Esophagus squamous epithelium (tissue), 5 donors: ENCODE measurements at places on chromosomes 7 and 10.

DNA sequence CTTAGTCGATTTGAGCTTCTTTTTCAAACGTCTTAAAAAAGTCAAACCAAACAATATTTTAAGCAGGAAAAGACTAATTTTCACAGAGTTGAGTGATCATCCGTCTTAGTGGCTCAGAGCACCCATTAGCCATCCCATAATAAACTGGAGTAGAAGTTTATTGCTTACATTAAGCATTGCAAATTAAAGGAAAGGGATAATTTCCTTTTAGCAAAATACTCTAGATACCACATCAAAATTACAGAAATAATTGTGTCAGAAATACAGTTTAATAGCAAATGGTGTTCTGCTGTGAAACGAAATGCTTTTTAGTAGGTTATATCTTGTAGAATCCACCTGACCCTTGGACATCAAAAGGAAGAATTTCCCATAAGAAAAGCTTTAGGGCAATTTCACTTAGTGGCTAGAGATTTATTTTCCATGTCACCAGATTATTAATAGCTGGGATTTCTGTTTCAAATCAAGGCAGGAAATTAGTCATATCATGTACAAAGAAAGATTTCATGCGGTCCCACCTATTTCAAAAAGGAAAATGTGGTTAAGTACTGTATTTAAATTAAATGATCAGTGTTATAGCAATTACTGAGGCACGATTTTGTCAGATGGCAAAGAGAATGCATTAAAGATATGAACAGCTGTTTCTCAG, 96.2 kb downstream of the NPTX2 start:
- no peaks in the 10 kb centered on the region for H3K36me3 ChIP-seq
- no peaks in the 10 kb centered on the region for H3K27me3 ChIP-seq
- DNase-seq, result no peak
- H3K4me1 ChIP-seq, result no peaks in the 10 kb centered on the region

- H3K27ac ChIP-seq, result no peak overlapping the region
- H3K27me3 ChIP-seq, result no peaks in the 10 kb centered on the region
- no peak overlapping the region for H3K4me3 ChIP-seq
- H3K36me3 ChIP-seq, result no peaks in the 10 kb centered on the region
Measured at GRCh38 chr10:66795866-66796265, 130.0 kb upstream of the LRRTM3 start.

GRCh38 chr10:84412482-84412881, 84.1 kb downstream of the CCSER2 start:
- H3K27me3 ChIP-seq, result no peaks in the 10 kb centered on the region
- no peak for DNase-seq
- H3K27ac ChIP-seq, result no peak overlapping the region
- no peaks in the 10 kb centered on the region for H3K4me1 ChIP-seq
- no peaks in the 10 kb centered on the region for H3K36me3 ChIP-seq

DNA sequence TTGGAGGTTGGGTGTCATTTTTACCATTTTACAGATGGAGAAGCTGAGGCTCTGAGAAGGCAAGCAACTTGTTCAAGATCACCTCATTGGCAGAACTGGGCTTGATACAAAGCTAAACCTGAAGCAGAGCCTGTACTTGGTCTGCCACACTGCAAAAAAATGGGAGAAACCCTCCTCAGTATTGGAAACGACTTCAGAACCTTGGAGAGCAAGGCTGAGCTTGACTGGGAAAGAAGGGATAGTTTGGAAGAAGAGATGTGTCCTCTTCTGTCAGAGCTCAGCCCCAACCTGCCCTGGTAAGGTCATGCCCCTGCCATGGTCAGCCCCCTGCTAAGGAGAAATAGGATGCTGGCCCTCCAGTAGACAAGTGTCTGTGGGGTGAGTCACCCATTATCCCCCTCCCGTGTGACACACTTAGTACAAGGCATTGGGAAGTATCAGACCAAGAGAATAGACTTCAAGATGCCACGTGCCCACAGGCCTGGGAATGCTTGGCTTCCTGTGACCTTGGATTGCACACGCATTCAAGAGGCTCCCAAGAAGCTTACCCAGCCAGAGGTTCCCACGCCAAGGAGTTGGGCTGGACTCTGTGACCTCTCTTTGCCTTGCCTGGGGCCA, 56.2 kb upstream of the SMNDC1 start:
- H3K27me3 ChIP-seq, result no peaks in the 10 kb centered on the region
- H3K27ac ChIP-seq, result no peak overlapping the region
- H3K36me3 ChIP-seq, result no peaks in the 10 kb centered on the region
- H3K4me1 ChIP-seq, result peaks cover 21% of the 10 kb centered on the region
- DNase-seq, result no peak

DNA sequence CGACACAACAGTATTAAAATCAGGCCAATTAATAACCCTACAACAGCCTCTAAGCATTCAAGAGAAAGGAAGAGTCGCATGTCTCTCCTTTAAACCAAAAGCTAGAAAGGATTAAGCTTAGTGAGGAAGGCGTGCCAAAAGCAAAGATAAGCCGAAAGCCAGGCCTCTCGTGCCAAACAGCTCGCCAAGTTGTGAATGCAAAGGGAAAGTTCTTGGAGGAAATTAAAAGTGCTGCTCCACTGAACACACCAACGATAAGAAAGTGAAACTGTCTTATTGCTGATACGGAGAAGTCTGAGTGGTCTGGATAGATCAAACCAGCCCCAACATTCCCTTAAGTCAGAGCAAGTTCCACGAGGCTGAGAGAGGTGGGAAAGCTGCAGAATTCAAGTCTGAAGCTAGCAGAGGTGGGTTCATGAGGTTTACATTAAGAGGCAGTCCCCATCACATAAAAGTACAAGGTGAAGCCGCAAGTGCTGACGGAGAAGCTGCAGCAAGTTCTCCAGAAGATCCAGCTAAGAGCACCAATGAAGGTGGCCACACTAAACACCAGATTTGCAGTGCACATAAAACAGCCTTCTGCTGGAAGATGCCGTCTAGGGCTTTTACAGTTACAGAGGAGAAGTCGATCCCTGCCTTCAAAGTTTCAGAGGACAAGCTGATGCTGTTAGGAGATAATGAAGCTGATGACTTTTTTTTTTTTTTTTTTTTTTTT, 194.8 kb downstream of the MAD1L1 start:
- H3K36me3 ChIP-seq, result no peaks in the 10 kb centered on the region
- peak overlapping the region; percentile 16 for H3K27ac ChIP-seq
- no peak for DNase-seq
- H3K4me1 ChIP-seq, result peaks cover 4% of the 10 kb centered on the region
- peak overlapping the region; percentile 19 for H3K4me3 ChIP-seq

DNA sequence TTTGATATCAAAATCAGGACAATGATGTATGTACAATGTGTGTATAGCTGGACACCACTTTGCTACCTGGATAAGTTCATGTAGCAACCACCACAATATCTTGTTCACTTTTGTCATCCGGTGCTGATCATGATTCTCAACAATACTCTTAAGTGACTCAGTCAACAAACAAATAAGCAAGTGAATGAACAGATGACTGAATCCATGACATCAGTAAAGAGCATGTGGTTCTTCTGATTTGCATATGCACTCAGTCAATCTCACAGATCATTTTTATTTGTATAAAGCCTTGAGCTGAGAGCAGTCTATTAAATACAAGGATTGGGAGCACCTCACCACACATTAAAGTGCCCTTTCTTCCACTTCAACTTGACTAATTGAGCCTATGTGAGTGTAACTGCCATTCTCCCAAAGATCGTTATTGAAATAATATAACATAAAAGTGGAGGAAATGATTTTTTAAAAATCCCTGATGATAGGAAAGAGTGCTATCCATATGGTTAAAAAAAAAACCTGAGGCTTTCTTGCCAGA, 69.5 kb downstream of the NPSR1 start:
- no peak overlapping the region for H3K4me3 ChIP-seq
- H3K27me3 ChIP-seq, result no peaks in the 10 kb centered on the region
- no peaks in the 10 kb centered on the region for H3K36me3 ChIP-seq
- no peak for DNase-seq
- no peak overlapping the region for H3K27ac ChIP-seq

- H3K27me3 ChIP-seq, result no peaks in the 10 kb centered on the region
- H3K27ac ChIP-seq, result no peak overlapping the region
- H3K36me3 ChIP-seq, result no peaks in the 10 kb centered on the region
- no peaks in the 10 kb centered on the region for H3K4me1 ChIP-seq
- no peak for DNase-seq
- H3K4me3 ChIP-seq, result no peak overlapping the region
Measured at GRCh38 chr10:98097616-98098015, 36.8 kb upstream of the R3HCC1L start.

- H3K4me3 ChIP-seq, result no peak overlapping the region
- no peaks in the 10 kb centered on the region for H3K4me1 ChIP-seq
Measured at GRCh38 chr7:118944271-118944670, 719.8 kb downstream of the ANKRD7 start.
